Mesothelial cell of epicardium (in vitro differentiated cells): ENCODE measurements at places on chromosomes 4 and X. TPM values are rescaled to one million over a fixed set of nuclear protein-coding genes. Genes with fewer than 3 reads are reported as not detected.

Gene SSX4B
- total RNA-seq, result not detected in 3 replicates

Gene PAGE4
- total RNA-seq, result 0.60 to 0.67 TPM in 2 of 3 replicates, not detected in the other

- no peak for DNase-seq
Measured at GRCh38 chr4:83851261-83852084, 315.6 kb downstream of the GPAT3 start.

- DNase-seq, result no peak
Measured at GRCh38 chr4:154456240-154456639, 35.4 kb downstream of the DCHS2 start.

Gene ZFP92
- 1.3 to 1.4 TPM (median 1.3 TPM) in 3 replicates for total RNA-seq

- no peak for DNase-seq
Measured at GRCh38 chrX:136639506-136640176, 8.3 kb upstream of the CD40LG start.

- no peak for DNase-seq
Measured at GRCh38 chr4:13547485-13548041, 3.3 kb upstream of the NKX3-2 start.

DNA sequence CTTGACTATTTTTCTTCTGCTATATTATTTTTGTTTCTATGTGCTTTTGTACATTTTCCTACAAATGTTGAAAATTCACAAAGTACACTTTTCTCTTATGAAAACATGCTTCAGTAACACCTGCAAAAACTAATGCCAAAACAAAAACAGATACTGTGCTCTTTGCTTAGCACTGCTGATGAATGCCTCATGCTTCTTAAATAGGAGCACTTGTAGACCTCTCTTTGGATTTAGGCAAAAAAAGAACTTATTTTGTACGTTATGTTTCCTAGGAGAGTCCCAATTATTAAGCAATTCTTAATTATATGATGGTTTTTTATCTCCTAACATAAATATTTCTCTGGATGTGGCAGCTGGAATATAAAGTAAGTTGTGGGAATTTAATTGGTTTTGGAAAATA is 285.0 kb upstream of the ARSJ start:
- no peak for DNase-seq

Gene RBMXL3
- total RNA-seq, result not detected in 3 replicates

DNA sequence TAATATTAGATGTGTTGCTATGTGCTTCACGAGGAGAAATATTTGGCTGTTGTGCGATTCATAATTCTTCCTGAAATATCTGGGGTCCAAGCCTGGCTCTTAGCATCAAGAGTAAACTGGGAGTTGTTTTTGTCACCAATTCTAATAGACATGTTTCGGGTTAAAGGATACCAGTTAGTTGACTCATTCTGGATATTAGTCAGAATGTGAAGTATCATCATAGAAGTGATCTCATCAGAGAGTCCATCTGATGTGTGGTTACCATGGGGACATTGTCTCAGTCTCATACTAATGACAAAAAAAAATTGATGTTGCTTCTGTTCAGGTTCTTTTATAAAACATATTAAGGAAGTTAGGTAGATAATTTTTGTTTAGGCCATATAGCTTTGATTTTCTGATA is 57.2 kb upstream of the MTMR1 start:
- DNase-seq, result no peak

Gene TBC1D9
- 49.6 to 54.2 TPM (median 52.4 TPM) in 3 replicates for total RNA-seq

GRCh38 chr4:165410214-165410613 is 31.4 kb downstream of the CPE start:
- no peak for DNase-seq

Gene CBR4
- 44.9 to 46.3 TPM (median 45.8 TPM) in 3 replicates for total RNA-seq

Gene FUNDC2
- total RNA-seq, result 57.9 to 64.1 TPM (median 61.2 TPM) in 3 replicates

DNA sequence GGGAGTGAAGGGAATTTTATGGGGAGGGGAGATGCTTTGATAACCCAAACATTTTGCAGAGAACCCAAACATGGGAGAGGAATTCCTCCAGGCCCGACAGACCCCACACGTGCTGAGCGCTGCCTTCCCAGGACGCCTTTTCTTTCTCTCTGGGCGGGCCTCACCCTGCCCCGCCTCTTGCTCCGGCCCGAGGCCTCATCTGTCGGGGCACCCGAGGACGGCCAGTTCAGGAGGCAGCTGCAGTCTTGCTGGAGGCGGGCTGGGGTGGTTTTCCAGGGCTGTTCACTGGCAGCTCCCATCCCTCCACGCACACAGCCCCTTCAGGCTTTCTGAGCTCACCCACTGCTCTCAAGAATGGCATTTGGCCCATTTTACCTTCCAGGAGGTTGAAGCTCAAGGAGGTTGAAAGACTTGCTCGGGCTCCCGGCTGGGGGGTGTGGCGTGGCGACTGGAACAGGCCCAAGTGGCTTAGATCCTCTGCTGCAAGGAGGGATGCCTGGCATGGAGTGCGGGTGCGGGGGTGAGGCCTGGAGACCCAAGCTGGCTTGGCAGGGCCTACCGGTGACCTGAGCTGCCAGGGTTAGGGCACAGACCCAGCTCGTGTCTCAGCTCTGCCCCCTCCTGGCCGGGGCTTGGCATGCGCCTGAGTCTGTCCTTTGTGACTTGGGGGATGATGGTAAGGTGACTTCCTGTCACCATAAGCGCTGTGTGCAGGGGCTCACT is 99.2 kb downstream of the PSAPL1 start:
- peak; percentile 58 for DNase-seq

DNA sequence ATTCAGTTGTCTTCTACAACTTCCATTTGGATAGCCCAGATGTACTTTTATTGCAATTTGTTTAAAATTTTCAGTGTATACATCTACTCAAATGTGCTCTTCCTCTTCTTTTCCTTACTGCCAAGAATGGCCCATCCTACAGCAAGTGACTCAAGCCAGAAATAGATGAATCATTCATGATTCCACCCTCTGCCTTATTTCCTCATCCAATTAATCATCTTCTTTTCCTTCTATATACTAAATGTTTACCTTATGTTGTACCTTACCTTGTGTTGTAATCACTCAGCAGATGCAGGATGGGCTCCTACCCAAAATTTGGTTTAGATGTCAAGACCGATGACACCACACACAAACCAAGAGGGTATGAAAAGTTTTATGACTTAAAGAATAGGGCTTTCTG is 437.8 kb downstream of the GRXCR1 start:
- DNase-seq, result no peak

GRCh38 chrX:40055495-40055894 is 42.3 kb downstream of the BCOR start:
- no peak for DNase-seq

Gene ATP1B4
- total RNA-seq, result not detected in 3 replicates

GRCh38 chrX:86455495-86455894 is 307.2 kb downstream of the DACH2 start:
- DNase-seq, result no peak

DNA sequence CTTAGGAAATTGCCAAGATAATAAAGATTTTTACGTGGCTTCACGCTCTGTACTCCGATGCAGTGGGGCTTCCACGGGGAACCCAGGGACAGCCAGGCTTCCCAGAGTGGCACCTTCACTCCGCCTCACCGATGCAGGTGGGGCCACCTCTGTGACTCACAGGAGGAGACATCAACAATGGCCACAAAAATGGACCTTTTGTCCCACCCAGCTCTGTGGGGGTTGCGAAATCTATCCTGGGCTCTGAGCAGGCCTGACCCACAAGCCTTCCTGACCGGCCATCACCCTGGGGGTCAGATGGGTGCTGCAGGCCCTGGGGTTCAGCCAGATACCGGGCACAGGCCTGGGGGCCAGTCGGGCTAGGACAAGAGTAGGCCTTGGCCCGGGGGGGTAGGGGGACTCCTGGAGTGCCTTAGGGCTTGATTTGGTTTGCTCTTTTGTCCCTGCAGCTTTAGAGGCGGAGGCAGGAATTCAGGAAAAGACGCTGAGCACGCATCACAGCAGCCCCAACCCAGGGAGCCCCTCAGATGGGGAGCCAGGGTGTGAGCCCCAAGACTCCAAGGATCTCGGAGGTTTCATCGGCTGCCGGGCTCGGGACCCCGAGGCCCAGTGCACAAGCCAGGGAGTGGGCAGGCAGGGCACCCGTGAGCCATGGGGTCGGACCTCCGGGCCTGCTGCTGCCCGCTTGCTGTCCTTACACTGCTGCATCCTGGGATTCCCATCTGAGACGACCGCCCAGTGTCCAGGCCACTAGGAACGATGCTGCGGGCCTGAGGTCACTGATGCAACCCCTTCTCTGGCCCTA is 136.5 kb upstream of the NKX1-1 start:
- DNase-seq, result no peak

DNA sequence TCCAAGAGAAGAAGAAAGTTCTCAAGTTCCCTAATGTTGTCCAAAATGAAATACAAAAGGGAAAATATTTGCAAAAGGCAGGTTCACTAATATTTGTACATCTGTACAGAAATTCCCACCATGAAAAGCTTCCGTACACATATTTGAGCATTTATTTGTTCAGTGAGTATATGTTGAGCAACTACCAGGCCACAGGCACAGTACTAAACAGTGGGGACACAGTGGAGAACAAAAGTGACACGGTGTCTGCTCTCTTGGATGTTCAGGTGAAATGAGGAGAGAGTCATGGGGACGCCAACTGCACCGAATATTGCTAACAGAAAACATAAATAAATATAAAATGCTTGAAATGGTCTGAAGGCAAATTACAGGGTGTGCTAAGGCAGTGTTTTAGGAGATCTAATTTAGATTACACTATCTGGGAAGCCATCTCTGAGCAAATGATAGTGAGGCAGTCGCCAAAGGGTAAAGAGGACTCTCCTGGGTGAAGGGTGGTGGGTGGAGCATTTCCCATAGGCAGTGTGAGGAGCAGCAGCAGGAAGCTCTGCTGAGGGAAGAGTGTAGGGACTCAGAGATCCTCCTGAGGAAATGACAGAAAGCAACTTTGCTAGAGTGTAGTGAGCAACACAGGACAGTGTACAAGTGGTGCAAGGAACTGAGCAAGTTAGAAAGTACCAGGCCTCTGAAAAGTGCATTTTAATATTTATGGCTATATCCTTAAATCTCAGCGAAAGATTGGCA is 375.2 kb downstream of the GALNTL6 start:
- DNase-seq, result no peak

Gene GAGE12F
- total RNA-seq, result not detected in 3 replicates

- DNase-seq, result no peak
Measured at GRCh38 chrX:10519761-10520160, 100.6 kb downstream of the MID1 start.

- no peak for DNase-seq
Measured at GRCh38 chr4:153790500-153790865, 1.6 kb upstream of the SFRP2 start.
